ENCODE measurements at places on chromosomes 2 and 18. TPM values are rescaled to one million over a fixed set of nuclear protein-coding genes. Genes with fewer than 3 reads are reported as not detected.

DNA sequence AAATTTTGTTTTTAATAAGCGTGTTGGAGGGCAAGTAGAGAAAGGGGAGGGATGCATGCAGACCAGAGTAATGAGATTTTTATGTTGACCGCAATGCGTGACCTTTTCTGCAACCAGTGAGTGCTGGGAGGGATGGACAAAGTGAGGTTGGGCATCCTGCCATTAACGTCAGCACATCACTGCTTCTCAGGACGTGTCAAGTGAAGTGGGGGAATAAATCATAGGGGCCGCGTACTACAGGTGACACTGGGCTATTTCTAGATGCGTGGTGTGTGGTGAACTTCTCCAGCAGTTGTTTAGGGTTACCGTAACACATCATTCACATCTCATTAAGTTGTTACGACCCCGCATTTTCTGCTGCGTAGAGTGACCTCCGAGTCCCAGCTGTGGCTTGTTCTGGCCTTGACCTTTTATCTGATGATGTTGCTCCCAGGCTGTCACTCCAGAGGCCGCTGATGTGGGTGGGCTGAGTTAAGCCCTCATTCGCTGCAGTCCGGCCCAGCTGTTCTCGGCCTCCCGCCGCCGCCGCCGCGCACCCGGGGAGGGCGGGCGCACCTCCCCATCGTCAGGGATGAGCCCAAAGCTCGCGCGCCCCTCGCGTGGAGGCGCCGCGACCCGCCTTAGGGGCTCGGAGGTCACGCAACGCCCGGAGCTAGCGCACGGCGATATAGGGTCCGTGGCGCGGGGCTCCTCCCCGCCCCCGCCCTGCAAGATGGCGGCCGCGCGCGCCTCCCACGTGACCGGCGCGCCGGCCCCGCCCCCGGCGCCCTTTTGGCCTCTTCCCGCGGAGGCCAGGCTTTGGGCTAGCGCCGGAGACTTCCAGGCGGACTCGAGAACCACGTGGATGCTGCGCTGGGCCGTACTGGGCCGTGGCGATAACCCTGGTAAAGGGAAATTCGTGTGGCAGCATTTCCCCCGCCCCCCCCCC lies 3.5 kb downstream of the ZCCHC2 start:
- DNase-seq = peak; percentile 88

CD8B gene
- total RNA-seq = not detected

DNA sequence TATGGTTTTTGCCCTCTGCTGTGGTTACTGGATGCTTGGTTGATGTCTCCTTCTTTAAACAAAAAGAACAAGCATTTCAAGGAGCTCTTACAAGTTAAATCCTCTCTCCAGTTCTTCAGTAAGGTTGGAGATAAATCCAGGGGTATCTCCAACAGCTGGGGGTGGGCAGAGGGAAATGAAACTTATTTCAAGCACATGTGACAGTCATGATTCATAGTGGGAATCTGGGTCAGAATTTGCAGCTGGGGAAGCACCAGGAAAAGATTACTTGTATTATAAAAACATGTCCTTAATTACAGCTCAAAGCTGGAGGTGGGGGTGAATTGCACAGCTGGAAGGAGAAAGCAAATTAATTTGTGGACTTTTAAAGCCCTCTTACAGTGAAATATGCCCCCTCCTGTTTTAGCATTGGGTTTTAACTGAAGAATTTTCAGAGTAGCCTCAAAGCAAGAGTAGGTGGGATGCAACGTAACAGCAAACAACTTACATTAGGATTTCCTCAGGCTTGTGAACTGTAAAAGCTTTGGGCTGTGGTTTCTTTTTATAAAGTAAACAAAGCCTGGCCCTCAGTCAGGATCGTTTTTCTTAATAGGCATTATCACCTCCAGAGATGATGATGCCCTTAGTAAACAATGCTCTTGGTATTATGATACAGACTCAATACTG lies 596.4 kb downstream of the NYAP2 start:
- DNase-seq = peak; percentile 72

GRCh38 chr2:55856936-55857335 lies 66.6 kb downstream of the EFEMP1 start:
- DNase-seq = peak; percentile 71

DOK6 gene
- total RNA-seq = 2.6 TPM

DNA sequence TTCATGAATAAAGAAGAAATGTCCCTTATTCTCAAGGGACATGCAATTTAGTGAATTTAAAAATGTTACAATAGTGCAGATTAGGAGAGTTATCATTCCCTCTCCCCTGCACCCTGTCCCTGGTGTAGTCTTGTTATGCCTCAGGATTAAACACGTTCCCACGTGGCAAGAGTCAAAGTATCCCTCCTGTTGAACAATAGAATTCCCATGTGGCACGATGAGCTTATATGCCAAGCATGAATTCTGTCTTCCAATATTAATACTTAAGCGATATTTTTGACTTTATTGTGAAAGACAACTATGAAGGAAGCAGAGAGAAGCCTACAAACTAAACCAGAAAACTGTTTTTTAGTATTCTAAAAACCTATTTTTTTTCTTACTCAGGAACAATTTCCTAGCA lies 36.7 kb upstream of the SPAG16 start:
- DNase-seq = no peak

SLC8A1 gene
- total RNA-seq = 98.9 TPM

UGT1A3 gene
- total RNA-seq = not detected

RAB6D gene
- under 0.01 TPM for total RNA-seq

GRCh38 chr18:67652288-67652687 lies 135.8 kb upstream of the DSEL start:
- DNase-seq = no peak

- no peak for DNase-seq
Observed at GRCh38 chr2:119246884-119247843, 23.5 kb downstream of the STEAP3 start.

GRCh38 chr2:224691563-224691962 lies 24.6 kb downstream of the CCDC195 start:
- DNase-seq = peak; percentile 40

DNA sequence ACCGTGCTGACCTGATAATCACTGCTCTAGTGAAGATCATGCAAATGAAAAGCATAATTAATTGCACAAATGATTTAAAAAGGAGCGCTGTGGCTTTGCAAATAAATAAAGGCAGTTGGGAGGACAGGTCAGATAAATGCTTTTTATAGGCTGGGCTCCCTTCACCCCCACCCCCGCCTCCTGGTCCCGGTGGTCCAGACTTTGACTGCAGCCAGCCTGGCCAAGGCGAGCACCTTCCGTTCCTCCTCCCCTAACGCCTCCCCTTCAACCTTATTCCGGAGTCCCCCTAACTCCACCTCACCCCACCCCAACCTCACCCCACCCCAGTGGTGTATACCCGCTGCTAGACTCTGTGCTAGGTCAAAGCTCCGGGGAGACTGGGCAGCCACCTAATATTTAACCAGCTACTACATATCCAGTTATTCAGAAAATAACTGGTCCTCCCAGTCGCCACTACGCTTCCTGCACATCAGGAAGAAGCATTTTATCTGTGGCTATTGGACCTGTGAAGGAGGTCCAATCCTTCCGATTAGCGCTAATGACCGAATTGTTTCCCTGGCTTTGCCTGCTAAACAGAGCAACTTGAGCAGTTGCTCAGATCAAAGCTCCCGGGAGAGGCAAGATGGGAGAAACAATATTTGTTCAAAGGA lies 3.7 kb upstream of the SP9 start:
- DNase-seq = no peak

DNA sequence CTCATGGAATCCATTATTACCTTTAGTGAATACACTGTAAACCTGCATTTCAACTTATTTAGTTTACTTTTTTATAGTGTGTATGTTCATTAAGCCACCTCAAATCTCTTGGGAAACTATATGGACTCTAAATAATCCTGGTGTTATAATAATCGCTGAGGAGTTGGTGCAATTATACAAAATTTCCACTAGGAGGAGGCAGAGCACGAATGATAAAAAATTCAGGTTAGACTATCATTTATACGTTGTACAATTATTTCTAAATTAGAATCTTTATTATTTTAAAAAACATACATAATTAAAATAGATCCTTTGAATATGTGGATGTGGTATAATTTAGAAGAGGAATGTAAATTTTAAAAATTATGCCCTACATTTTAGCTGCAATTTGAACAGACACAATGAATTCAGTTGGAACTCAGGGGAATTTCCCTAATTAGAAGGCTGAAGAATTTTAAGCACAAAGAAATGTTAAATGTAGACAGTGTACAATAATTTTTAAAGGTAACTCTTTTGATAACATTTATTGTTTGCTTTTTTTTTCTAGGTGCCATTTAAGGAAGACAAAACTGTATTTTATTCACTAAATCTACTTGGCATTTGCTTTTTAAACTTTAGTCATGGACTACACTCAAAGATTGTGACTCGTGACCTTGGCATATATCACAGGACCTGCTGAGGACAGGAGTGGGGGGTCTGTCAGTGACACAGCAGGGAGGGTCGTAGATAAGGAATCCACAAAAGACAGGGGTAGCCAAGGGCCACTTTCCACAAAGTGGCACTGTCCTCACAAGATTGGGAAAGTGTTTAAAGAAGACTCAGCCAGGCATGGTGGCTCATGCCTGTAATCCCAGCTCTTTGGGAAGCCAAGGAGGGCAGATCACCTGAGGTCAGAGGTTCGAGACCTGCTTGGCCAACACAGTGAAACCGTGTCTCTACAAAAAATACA lies 45.5 kb downstream of the RAB12 start:
- peak; percentile 41 for DNase-seq

SAG gene
- total RNA-seq = not detected

DNA sequence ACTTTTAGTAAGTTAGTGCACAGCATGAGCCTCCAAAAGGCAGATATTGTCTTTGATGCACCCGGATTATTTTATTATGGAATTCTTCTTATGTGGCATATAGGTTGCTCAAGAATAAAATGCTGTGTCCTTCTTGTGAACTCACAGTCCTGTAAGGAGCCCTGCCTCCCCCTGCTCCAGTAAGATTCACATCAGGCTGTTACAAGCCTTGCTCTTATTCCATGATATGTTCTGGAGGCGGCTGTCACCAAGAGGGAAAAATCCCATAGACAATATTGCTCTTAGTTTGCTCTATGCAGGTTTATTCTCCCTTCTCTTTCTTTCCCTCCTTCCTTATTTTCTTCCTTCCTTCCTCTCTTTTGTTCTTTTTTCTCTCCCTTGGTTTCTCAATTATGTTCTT lies 182.3 kb downstream of the MYT1L start:
- DNase-seq = no peak

DNA sequence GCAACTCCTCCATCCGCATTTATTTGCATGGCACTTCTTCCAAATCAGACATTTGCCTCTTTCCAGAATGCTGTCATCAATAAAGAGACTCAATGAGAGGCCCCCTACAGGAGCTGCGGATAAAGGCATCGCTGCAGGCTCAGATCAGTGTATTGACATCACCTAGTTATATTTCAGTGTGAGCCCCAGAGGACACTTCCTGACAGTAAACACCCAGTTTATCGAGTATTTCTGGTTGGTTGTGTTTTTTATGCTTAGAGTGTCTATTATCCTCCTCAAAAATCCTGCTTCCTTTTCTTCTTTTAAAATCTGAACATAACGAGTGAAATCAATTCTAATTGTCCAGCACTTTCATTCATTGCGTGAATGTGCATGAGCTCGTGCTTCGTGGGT lies 38.8 kb downstream of the NRP2 start:
- no peak for DNase-seq

DNA sequence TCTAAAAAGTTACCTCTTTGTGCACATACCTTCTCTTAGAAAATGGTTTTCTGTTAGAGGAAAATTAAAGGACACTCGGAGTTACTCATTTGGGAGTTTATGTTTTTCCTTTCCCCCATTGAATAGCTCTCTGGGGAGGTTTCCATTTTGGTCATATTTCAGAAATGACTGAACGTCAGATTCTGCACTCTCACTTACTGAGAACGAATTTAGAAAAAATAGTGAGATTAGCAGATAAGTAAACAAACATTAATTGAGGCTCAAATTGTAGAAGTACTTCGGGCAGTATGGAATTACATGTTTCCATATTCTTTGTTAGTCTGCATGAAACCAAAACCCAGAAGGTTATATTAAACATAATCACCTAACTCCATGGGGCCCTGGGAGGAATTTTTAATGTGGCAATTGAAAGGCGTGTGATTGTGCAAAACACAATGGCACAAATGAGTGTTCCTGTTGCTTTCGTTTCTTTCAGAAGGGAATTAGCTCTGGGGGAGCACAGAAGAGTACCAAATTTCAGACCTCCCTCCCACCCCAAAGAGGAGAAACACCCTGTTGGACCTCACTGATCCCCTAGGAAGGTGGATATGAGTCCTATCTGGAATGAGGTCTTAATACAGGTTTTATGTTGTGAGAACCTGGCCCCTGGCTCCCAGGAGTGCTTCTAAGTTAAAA lies 212.3 kb downstream of the BCL2 start:
- DNase-seq = no peak

TMEM247 gene
- 0.32 TPM for total RNA-seq

HYCC2 gene
- total RNA-seq = 17.7 TPM

- DNase-seq = peak; percentile 39
Observed at GRCh38 chr2:136025057-136025973, 39.9 kb upstream of the DARS1 start.

- DNase-seq = no peak
Observed at GRCh38 chr2:241036964-241037421, 38.6 kb downstream of the SNED1 start.

TET3 gene
- total RNA-seq = 7.7 TPM

GRCh38 chr2:70716131-70716743 lies 51.8 kb downstream of the ADD2 start:
- no peak for DNase-seq

NEU2 gene
- not detected for total RNA-seq

GRCh38 chr2:202046572-202046971 lies 12.9 kb downstream of the FZD7 start:
- no peak for DNase-seq

DNA sequence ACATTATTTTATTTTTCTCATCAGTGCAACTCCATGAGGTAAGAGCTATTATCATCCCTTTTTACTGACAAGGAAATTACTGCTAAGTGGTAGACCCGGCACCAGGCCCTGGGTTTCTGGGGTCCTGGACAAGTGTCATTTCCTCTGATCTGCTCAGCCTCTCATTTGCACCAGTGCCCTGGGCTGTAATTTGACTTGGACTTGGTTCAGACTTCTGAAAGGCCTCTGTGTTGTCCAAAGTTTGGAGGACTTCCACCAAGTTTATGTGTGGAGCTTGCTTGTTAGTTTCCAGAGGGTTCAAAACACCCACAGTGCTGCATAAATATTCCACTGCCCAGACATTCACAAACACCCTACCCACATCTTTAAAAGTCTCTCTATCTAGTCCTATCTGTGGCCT lies 44.0 kb upstream of the PPP1CB start:
- DNase-seq = no peak

- DNase-seq = no peak
Observed at GRCh38 chr2:118586312-118586711, 261.1 kb downstream of the EN1 start.

SCYGR4 gene
- total RNA-seq = not detected

- DNase-seq = no peak
Observed at GRCh38 chr18:64712035-64712434, 563.1 kb upstream of the LINC00305 start.

All from fibroblast of villous mesenchyme (primary cell).